Skeletal muscle cell (primary cell): ENCODE measurements at places on chromosomes 3 and 15.

DNA sequence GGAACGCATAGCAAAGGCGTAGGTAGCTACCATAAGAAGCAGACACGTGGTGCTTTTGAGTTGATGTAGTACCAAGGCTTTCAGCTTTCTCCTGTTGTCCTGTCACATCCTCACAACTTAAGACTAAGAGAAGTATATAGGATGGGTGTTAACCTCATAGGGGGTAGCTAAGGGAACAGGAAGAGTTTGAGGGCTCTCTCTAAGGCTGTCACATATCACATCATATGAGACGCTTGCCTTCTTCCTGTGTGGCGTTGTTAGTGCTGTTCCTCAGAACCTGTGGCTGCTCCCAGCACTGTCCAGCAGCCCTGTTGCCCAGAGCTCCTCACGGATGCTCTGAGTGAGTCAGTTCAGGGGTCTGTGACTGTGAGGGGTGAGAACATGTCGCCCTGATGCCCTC is 14.7 kb downstream of the DHX30 start:
- DNase-seq: no peak

GRCh38 chr3:54905261-54905888 is 22.5 kb downstream of the LRTM1 start:
- DNase-seq: no peak

GRCh38 chr3:197753263-197753662 is 3.6 kb downstream of the FYTTD1 start:
- DNase-seq: no peak

DNA sequence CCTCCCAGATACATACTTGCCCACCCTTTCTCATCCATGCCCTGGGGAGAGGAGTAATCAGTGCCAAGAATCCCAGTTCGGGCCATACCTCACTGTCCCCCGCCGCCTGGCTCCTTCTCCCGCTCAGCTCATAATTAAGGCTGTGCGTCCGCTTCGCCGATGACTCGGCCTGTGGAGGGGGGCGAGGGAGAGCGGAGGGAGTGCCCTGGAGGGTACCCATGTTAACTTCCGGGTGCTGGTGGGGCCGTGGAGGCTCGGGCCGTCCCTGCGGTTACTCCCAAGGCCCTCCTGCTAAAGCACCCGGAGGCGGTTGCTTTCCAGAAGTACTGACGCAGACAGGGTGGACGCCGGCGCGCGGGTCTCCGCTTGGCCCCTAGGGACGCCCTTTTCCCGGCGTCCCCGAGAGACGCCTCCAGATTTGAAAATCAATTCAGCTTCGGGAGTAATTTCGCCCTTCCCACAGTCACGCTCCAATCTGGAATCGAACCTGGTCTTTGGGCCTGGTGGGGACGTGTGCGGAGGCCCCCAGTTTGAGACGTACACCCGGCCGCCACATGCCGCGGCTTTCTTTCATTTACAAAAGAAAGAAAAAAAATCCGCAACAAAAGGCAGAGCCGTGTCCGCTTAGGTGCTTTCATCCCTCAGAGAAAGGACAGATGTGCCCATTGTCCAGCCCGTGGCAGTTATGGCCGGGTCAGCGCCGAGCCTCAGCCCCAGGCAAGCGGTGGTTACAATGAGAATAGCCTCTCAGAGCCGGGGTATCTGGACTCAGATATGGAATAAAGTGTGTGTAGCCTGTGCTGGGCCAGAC is 1.0 kb upstream of the ONECUT1 start:
- no peak for DNase-seq

GRCh38 chr3:98901119-98901391 is 440 bp downstream of the DCBLD2 start:
- DNase-seq: no peak

- DNase-seq: no peak
These were observed 314.8 kb downstream of the PTPRG start for GRCh38 chr3:61875976-61876671.

GRCh38 chr3:178300441-178300959 is 235.7 kb upstream of the KCNMB2 start:
- no peak for DNase-seq

DNA sequence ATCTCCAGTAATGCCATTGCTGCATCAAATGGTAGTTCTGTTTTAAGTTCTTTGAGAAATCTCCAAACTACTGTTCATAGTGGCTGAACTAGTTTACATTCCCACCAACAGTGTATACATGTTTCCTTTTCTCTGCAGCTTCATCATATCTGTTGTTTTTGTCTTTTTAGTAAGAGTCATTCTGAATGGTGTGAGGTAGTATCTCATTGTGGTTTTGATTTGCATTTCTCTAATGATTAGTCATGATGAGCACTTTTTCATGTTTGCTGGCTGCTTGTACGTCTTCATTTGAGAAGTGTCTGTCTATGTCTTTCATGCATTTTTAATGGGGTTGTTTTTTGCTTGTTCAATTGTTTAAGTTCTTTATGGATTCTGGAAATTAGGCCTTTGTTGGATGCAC is 10.2 kb upstream of the GCSAM start:
- no peak for DNase-seq
